CD4-positive, alpha-beta T cell treated with Interleukin-10 for 1 hour (primary cell): ENCODE measurements at places on chromosomes 11 and 22.

- DNase-seq: no peak
Observed at GRCh38 chr11:62602141-62603071, 741 bp upstream of the MTA2 start.

- no peak for DNase-seq
Observed at GRCh38 chr22:43237280-43237679, 50.3 kb upstream of the TTLL12 start.

GRCh38 chr11:44275241-44275640 is 34.7 kb downstream of the ALX4 start:
- DNase-seq: no peak

- DNase-seq: no peak
Observed at GRCh38 chr11:6992026-6992425, 28.1 kb downstream of the ZNF214 start.

DNA sequence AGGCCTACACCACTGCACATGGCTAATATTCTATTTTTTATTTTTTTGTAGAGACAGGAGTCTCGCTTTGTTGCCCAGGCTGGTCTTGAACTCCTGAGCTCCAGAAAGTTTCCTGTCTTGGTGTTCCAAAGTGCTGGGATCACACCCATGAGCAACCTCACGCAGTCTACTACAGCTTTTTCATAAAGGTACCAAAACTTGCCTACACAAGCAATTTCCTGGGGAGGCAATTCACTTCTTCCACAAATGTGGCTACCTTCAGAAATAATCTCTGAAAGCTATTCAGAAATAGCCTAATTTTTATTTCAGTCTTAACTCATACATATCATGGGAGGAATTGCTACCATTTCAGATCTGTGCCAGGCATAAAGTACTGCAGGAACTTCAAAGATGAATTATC is 11.4 kb downstream of the SLC35F2 start:
- DNase-seq: no peak

DNA sequence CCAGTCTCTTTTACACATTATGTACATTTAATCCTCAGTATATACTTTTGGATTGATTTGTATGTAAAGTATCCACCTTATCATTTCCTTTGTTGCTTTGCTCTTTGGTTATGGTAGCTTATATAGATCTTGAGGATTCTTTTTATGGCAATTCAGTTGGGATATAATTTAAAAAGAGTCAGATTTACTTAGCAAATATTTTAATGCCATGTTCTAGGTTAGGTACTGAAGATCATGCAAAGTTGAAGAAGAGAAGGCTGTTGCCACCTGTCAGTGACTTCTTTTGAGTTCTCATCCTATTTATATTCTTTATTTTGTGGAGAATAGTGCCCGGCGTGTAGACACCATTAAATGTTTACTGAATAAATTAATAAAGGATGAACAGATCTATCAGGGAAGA is 279.7 kb downstream of the TMEM135 start:
- DNase-seq: no peak

DNA sequence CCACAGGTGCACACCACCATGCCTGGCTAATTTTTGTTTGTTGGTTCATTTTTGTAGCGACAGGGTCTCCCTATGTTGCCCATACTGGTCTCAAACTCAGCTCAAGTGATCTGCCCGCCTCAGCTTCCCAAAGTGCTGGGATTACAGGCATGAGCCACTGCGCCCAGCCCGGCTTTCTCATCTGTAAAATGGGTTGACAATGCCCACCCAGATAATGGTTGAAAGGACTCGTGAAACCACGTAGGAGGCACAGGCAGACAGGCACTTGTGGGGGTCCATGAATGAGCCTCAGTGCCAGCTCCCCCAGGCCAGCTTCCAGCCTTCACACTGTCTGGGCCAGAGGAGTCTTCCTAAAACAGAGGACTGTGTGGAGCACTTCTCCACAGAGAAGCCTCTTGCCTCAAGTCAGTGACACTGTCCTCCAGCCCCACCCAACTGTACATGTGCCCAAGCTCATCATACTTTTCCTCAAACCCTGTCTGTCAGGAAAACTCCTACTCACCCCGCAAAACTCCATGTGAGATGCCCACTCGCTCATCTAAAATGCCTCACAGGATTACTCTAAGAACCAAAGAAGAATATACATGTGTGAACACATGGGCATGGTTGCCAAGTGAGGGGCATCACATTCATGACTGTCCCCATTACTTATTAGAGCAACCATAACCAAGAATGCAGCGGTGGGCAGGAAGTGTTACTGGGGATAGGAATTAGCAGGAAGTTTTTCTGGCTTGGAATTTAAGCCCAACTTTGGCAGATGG is 32.1 kb upstream of the WNT7B start:
- DNase-seq: no peak

GRCh38 chr11:67577951-67578350 is 5.7 kb upstream of the GSTP1 start:
- DNase-seq: no peak

DNA sequence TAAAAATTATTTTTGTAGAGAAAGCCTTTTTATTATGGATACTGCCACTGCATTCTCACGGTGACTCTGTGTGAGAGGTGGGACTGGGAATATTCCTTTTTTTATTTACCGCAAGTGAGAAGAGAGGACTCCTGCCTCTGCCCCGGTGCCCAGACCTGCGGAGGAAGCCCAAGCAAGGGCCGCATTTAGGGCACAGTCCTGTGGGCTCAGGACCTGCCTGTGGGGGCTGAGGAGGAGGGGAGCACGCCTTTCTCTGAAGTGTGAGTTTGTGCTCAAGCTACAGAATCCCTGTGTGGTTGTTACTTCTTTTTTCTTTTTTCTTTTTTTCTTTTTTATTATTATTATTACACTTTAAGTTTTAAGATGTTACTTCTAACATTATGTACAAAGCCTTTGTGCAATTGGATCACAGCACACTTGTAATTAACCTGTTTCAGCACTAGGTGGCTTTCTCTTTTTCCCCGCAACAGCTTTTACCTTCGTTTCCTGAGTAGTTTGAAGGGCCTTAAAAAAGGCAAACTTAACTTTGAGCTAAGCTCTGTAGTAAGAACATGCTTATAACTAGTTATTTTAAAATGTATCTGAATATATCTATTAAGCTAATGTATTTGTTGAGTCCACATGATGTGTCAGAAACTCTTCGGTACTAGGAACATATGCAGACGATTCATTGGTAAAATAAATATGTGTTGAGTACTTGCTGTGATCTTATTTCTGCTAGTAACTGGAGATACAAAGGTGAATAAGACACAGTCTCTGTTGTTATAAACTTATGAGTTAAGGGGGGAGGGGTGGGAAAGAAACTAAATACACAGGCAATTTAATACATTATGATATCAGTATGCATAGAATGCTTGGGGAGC is 18.3 kb downstream of the AMOTL1 start:
- peak; percentile 37 for DNase-seq

GRCh38 chr11:13679768-13680167 is 11.3 kb downstream of the FAR1 start:
- DNase-seq: no peak

GRCh38 chr11:19979519-19979845 is 180.8 kb downstream of the DBX1 start:
- DNase-seq: no peak

- no peak for DNase-seq
Observed at GRCh38 chr11:7540830-7541555, 27.2 kb downstream of the PPFIBP2 start.

DNA sequence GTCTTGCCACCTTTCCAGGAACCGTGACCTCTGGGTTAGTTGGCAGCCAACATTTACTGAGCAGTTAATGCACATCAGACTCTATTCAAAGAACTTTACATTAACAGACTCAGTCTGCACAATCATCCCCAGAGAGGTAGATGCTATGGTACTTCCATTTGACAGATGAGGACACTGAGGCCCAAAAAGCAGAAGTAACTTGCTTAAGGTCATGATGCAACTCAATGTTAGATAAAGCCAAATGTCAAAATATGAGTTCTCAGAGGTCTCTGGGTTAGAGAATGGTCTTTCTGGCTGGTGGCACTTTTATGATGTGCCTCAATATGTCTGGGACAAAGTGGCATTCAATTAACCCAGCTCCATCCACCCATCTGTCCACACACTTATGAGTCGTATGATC is 450.0 kb downstream of the MIAT start:
- no peak for DNase-seq

GRCh38 chr11:75940911-75941310 is 125.9 kb downstream of the UVRAG start:
- DNase-seq: no peak

GRCh38 chr11:16804104-16804947 is 65.9 kb downstream of the C11orf58 start:
- no peak for DNase-seq

DNA sequence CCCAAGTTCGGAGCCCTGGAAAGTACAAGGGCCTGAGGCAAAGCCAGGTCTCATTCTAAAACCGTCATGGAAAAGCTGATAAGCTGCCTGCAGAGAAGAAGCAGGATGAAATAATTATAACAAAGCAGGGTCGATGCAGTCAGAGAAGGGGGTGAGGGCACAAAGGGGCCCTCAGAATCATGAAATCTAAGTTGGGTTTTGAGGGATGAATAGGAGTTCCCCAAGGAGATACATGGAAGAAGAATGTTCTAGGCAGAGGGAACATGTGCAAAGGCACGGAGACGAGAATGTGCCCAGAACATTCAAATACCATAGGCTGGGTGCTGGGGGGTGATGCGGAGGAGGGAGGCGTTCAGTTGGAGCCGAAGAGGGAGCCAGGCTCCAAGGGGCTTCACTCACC is 25.0 kb downstream of the IGLL1 start:
- DNase-seq: no peak

DNA sequence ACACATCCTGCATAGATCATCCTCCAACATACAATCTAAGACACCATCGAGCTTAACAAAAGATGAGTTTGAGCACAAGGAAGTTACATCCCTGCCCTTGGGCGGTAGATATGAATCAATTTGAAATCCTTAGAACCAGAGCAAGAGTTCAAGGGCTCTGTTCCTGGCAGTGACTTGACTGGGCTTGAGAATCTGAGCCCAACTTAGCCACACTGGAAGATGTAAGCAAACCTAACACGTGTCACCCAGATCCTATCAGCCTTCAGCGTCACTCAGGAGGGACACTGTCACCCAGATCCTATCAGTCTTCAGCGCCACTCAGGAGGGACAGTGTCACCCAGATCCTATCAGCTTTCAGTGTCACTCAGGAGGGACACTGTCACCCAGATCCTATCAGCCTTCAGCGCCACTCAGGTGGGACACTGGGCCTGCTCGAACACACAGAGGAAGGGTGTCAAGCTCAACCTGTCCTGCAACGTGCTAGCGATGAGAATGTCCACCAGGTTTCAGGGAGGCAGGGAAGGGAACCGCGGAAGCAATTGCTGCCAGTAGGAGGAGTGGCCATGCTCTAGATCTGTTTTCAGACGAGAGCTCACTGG is 32.8 kb upstream of the CTSD start:
- DNase-seq: no peak

GRCh38 chr11:14566331-14567063 is 46.3 kb upstream of the PSMA1 start:
- no peak for DNase-seq

- no peak for DNase-seq
Observed at GRCh38 chr11:45454917-45455401, 168.8 kb upstream of the SYT13 start.

- DNase-seq: no peak
Observed at GRCh38 chr11:86753459-86753858, 46.9 kb upstream of the PRSS23 start.

- DNase-seq: no peak
Observed at GRCh38 chr11:134468081-134468668, 56.1 kb upstream of the B3GAT1 start.

- no peak for DNase-seq
Observed at GRCh38 chr11:48094643-48095339, 114.4 kb downstream of the PTPRJ start.

DNA sequence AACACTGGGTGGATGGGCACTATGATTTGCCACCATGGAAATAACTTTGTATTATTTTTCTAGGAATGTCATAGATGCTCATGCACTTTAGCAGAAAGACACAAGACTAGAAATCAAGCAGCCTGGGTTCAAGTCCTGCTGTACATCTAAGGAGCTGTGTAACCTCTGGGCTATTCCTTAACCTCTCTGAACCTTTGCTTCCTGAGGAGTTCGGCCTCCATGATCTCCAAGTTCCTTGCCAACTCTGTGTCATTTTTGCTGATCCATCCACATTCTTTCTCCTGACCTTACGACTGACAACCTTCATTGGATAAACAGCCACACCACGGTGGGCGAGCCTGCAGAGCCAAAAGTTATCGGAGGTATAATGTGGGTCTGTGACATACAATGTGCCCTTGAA is 24.1 kb downstream of the ETS1 start:
- no peak for DNase-seq

GRCh38 chr22:24512043-24512442 is 16.9 kb downstream of the UPB1 start:
- DNase-seq: no peak

GRCh38 chr22:42697542-42698013 is 23.1 kb downstream of the A4GALT start:
- DNase-seq: no peak

DNA sequence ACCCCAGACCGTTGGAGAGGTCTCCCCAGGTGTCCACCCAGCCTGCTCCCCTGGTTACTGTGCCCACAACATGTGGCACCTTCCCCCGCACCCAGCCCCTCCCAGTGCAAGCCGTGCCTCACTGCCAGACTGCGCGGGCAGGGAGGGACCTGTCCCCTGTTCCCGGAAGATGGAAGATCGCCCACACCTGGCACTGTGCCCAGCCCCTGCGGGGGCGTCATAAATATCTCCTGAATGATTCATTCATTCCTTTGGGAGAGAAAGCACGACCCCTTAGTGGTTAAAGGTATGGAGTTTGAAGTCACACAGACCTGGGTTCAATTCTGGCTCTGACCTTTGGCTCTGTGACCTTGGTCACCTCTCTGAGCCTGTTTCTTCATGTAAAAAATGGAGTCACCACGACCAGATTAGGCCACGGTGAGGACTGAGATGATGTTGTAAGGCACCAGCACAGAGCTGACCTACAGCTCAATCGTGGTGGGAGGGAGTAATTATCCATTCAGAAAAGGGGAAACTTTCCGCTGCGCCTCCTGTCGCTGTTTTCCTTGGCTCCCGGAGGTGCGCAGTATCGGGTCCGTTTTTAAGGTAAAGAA is 497 bp upstream of the SYT12 start:
- no peak for DNase-seq

DNA sequence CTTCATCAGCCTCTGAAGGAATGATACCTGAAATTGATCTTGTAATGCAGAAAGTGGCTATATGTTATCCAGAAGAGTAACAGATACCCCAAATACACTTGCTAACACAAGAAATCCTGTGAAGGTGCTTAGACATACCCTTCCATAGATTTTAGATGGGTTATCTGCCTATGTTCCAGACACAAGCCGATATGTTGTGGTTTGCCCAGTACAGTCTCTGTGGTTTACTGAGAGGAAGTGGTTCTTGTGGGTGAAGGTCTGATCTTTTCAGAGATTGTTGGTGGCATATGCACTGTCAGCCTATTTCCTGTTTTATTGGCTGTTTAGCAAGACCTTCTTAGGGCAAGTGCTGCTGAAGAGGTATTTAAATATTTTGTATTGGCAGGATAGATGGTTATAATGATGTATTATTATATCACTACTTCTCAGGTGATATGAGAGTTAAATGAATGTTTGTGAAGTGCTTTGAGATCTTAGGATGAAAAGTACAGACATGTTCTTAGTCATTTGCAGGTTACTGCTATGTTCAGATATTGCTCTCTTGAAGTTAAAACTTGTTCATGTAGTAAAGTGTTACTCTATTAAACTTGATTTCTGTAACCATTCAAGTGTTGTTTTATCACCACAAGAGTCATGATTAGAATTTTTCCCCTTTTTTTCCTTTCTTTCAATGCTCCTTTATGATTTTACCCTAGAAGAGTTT is 8.2 kb downstream of the ARHGEF12 start:
- peak; percentile 82 for DNase-seq
